H54 (cell line): ENCODE measurements at places on chromosomes 16 and 17.

GRCh38 chr17:75518201-75518600 lies 1.9 kb downstream of the TSEN54 start:
- DNase-seq, result no peak

- DNase-seq, result peak; percentile 95
These were observed at the start of gene PLD2 for GRCh38 chr17:4806777-4807604. Gene PLD2, plus strand, starts transcription at chr17:4807152. Its CDS starts 621 bp downstream, at chr17:4807773.

GRCh38 chr16:13571036-13571435 lies 348.9 kb upstream of the ERCC4 start:
- no peak for DNase-seq

GRCh38 chr17:82355770-82356427 lies 3.1 kb upstream of the TEX19 start:
- no peak for DNase-seq

DNA sequence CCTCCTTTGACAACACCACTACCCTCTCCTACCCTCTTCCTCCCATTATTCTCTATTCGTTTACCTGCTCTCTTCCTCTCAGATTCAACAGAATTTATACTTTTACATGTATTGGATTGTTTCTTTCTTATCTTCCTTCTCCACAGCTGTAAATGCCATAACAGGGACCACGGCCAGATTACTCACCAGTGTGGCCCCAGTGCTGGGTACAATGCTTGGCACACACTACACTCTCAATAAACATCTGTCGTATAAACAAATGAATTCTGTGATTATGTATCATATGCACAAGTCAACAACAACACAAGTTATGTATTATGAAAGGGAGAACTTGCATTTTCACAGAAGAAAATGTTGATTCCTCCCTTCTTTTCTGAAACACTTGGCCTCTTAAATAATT lies 20.0 kb downstream of the AARSD1 start:
- no peak for DNase-seq

DNA sequence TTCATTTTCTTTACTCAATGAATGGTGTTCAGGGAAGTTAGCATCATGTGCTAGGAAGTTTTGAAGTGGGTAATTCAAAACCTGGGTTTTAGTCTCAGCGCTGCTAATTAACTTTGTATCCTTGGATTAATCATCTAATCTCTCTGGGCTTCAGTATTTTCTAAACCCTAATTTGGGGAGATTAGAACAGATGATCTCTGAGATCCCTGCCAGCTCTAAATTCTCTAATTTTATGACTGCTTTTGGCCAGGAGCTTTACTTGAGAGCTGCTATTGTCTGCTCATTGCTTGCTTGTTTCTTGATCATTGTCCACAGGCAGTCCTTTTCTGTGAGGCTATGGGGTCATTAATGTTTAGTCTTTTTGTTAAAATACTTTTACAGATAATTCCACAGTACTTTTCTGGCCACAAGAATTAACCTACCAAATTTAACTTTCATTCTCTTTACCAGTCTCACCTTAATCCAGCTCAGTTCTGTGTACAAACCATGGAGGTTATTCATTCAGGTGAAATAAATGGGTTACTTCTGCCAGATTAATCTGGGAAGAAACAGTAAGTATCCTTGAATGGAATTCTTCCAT lies 28.4 kb upstream of the VWA3A start:
- no peak for DNase-seq

GRCh38 chr16:81651758-81652718 lies 127.1 kb upstream of the PLCG2 start:
- no peak for DNase-seq

DNA sequence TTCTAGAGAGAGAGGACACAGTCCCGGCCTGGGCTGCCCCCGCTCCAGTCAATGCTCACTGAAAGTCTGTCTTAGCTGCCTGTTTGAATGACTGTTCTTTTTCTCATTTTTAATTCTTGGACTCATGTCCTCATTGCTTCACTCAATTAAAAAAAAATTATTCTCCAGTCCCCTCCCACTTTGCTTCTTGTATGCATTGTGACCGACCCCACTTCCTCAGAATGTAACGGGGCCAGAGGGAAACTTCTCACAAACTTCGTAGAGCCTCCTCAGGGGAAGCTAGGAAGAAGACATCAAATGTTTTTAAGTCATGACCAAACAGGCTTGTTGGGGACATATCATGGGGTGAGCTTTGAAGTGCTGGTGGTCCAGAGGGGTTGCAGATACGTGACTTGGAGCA lies 113.2 kb downstream of the CCDC182 start:
- DNase-seq, result no peak

GRCh38 chr17:44417553-44417952 lies 28.1 kb upstream of the ITGA2B start:
- peak; percentile 19 for DNase-seq

- DNase-seq, result no peak
These were observed 16.7 kb downstream of the IL34 start for GRCh38 chr16:70662991-70663523.

- no peak for DNase-seq
These were observed 40.4 kb downstream of the CDK5R1 start for GRCh38 chr17:32527146-32527545.

DNA sequence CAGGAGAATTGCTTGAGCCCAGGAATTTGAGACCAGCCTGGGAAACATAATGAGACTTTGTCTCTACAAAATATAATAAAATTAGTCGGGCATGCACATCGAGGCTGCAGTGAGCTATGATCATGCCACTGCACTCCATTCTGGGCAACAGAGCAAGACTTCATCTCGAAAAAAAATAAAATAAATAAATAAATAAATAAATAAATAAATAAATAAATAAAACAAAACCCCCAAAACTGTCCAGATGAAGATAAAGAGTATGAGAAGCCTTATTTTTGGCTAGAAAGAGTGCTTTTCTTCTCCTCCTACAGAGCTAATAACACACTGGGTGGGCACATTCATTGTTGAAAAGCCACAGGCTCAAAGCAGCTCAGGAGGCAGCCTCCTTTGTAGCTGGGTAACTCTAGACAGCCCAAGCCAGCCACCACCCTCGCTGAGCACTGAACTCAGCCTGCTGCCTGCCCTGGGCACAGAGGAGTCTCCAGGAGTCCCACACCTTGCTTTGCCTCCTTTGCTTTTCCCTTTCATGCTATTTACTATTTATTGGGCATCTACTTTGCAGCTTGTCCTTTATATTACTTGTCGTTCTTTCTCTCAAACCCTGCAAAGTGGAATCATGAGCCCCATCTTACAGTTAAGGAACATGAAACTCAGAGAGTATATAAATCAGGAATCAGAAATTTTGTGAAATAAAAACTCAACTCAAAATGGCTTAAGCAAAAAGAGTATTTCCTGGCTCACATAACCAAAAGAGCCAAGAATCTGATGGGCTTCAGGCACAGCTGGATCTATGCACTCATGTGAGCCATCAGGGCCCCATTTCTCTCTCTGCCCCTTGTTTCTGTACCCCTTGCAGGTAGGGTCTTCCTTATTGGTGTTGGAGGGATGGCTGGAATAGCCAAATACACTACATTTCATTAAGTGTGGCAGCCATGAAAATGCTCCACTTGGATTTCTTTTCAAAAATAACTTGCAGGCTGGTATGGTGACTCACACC lies 18.1 kb upstream of the C16orf87 start:
- no peak for DNase-seq

DNA sequence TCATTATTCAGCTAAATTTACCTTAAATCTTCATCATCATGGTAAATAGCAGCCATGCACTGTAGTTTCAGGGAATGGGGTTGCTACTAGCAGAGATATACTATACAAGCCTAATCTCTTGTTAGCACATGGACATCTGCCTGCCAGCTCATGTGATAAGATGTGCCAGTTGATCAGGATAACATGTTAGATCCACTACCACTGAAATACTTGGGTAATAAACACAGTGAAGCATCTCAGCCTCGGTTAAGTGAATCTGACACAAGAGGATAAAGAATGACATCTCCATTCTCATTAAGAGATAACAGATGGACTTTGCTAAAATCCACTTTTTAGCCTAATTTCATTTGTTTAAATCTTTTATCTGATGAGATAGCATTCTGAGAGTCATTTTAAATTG lies 256.1 kb downstream of the CDH8 start:
- DNase-seq, result no peak

- DNase-seq, result no peak
These were observed 422.4 kb downstream of the NPIPA8 start for GRCh38 chr16:17914168-17914567.

DNA sequence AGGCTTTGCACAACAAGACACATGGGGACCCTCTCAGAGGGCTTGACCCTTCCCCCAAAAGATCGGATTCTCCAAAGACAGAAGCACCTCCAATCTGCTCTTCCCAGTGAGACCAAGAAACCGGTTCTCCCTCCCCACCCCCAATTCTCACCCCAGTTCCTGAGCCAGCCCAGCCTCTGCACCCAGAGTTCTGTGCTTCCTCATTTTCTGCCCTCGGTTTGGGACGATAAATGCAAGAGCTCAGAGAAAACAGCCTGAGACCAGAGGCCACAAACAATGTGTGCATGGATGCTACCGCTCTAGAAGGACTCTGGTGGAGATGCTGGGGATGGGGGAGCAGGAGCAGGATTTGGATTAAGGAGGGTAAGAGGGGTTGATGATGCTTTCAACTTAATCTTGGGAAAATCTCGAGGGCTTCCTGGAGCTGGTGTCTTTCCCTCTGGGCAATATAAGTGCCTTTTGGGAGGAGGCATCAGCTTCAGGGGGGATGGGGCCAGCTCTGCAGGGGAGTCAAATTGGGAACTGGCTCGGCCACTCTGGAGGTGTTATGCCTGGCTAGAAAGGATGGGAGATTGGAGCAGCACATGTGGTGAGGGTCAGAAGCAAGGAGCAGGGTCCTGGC lies 6.0 kb downstream of the KRT15 start:
- no peak for DNase-seq

- DNase-seq, result no peak
These were observed 25.7 kb upstream of the SUPT4H1 start for GRCh38 chr17:58377661-58378060.

DNA sequence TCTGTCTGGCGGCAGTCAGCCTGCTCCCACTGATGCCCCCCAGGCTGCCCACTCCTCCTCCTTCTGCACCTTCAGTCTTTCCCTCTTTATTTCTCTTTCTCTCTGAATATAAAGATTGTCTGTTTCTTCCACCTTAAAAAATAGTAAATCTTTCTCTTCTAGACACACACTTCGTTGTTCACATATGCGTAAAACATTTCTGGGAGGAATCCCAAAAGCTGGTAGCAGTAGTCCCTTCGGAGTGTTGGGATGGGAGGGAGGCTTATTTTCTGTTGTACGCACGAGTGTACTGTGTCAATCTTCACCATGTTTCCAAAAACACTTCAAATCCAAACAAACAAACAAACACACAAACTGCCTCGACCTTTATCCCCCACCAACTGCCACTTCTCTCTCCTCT lies 9.9 kb downstream of the OSBPL7 start:
- no peak for DNase-seq

DNA sequence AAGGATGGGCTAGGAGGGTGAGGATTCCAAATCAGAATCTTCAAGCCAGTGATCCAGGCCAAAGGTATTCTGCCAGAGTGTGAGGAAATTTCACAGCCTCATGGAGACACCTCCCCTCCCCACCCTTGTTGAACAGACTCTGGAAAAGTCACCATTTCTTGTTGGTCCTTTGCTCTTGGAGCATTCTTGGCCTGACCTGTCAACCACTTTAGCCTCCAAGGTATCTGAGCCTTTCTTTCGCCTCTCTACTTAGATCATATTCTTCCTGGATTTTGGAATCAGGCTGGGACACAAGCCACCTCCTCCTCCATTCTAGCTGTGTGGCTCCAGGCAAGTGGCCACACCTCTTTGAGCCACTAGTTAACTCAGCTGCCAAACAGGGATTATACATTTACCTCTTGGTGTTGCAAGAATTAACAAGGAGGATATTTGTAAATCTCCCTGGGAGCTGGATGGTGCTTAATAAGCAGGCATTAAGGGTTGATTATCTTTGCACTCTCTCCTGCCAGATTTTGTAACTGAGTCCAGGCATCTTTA lies 193.5 kb downstream of the WWOX start:
- no peak for DNase-seq

GRCh38 chr17:28929787-28930186 lies 21.5 kb downstream of the PHF12 start:
- no peak for DNase-seq

DNA sequence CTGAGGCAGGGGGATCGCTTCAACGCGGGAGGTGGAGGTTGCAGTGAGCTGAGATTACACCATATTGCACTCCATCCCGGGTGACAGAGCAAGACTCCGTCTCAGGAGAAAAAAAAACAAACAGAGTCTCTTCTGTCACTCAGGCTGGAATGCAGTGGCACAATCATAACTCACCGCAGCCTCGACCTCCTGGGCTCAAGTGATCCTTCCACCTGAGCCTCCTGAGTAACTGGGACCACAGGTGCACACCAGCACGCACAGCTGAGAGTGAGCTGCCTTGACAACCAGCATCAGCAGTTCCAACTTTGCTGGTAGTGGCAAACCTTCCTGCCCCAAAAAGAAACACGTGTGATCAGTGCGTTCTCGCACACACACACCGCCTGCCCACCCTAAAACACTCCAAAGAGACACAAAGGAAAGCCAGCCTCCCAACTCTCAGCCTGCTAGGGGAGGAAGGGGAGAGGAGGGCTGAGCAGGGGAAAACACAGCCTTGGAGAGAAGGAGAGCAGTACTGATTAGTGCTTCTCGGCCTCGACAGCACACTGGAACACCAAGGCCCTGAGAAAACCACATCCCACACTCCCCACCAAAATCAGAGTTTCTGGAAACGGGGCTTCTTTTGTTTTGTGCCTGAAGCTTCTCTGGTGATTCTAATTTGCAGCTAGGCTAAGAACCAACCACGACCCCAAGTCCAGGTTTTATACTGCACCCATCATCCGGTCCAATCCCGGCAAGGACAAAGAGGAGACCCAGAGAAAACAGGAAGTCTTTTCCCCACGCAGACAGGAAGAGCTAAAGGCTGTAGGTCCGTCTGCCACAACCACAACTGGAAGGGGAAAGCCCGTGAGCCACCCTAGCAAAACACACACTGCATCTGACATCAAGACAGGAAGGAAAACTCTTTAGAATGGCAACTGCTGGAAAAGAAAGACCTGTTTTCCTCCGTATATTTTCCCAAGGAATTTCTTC lies 28.8 kb downstream of the ZCCHC14 start:
- DNase-seq, result peak; percentile 40

- no peak for DNase-seq
These were observed 33.0 kb upstream of the TOM1L1 start for GRCh38 chr17:54867634-54868033.

DNA sequence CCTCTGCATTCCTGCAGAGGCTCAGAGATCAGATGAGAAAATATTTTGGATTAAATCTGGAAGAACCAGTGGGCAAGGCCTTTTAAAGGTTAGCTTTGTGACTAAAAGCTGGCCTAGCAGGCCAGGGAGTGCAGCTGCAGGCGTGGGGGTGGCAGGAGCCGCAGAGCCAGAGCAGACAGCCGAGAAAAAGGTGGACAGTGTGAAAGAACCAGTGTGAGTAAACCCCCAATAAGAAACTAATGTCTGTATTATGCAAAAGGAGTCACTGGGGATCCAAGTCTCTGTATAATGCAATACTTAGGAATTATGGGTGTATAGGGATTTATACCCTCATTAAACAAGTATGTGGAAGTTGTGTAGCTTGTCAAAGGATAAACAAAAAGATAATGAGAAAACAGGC lies 21.4 kb upstream of the SPACA3 start:
- no peak for DNase-seq

- DNase-seq, result peak; percentile 69
These were observed 4.3 kb upstream of the NPW start for GRCh38 chr16:2015117-2015946.

- DNase-seq, result no peak
These were observed 108.5 kb downstream of the NLK start for GRCh38 chr17:28151001-28151400.

- DNase-seq, result no peak
These were observed 292.6 kb upstream of the CDH11 start for GRCh38 chr16:65414284-65414984.

- peak; percentile 10 for DNase-seq
These were observed 108.2 kb upstream of the RBBP6 start for GRCh38 chr16:24430954-24431760.
